Heart left ventricle (tissue), 16 donors: ENCODE measurements at places on chromosomes 2 and 18. TPM values are rescaled to one million over a fixed set of nuclear protein-coding genes. Genes with fewer than 3 reads are reported as not detected.

The CNOT11 gene
- 44.1 TPM for total RNA-seq

The ADGRF3 gene
- total RNA-seq = 0.13 TPM

The CD8B2 gene
- not detected for total RNA-seq

The KRTCAP3 gene
- not detected for total RNA-seq
